Activated CD4-positive, alpha-beta T cell treated with anti-CD3 and anti-CD28 coated beads for 1 hour (primary cell): ENCODE measurements at places on chromosomes 11 and 22.

DNA sequence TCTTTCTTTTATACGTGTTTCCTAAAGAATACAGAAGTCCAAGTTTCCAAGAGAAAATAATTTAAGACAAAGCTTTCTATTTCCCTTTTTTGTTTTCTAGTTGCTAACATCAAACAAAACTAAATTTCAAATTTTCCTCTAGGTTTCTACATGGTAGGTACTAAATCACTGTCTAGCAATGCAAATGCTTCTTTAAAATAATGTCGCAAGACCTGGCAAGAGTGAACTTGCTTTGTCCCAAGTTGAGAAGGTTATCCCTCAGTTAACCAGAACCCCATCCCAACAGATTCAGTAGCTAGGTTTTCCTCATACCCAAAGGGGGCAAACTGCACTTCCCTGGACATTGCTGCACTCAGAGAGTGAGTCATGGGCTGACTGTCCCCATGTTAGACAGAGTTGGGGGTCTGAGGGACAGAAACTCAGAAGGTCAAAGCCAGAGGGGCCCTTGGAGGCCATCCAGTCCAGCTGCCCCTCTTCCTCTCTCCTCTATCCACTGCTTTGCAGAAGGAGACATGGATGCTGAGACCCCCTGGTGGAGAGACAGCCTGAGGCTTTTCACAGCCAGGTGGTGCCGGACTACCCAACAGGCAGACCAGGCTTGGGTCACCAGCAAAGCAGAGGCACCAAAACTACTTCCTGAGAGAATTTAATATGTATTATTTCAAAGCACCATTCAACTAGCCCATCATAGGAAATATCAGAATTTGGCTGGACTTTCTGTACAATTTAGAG lies 23.1 kb downstream of the OR2AT4 start:
- DNase-seq, result no peak

DNA sequence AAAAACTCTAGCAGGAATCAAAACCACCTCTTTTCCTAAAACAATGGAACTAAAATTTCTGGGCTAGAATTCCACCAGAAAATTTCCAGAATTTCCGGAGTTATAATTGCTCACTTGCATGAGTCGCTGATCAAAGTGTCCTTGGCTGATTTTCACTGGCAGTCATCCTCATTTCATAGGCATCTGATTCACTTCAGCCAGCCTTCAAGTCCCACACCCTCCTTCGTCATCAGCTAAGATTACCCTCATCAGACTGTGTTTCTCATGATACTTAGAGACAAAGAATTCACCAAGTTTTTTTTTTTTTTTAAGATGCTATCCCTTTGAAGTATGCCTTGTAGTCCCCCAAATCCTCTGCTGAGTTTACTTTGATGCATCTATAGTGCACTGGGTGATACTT lies 71.5 kb upstream of the RAB38 start:
- no peak for DNase-seq

- no peak for DNase-seq
Measured at GRCh38 chr11:86596861-86597586, 75.4 kb downstream of the ME3 start.

GRCh38 chr22:18997925-18998315 lies 61.8 kb upstream of the PRODH start:
- no peak for DNase-seq

- no peak for DNase-seq
Measured at GRCh38 chr11:57971272-57972012, 52.2 kb upstream of the OR9Q1 start.

GRCh38 chr11:36455658-36456111 lies 54.4 kb downstream of the TRAF6 start:
- no peak for DNase-seq

DNA sequence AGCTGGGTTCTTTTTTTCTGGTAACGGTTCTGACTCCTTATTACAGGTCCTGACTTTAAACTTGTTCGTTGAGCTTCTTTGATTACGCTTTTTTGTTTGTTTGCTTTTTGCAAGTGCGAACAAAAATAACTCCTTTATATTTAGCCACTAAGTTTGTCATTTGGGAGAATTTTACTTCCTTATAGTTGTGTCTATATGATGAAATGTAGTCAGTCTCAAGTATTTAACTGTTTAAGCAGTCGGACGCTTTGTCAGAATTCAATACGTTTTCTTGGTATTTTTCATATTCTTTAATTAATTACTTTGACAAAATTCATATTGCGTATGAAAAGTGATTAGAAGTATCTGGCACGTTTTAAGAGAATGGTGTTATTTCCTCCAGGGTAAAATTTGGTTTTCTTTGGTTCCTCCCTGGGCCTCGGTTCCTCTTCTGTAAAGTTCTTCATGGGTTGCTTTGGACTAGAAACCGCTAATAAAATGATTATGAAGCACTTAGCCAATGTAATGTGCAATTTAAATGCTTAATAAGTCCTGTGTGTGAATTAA lies 1.3 kb downstream of the CBL start:
- DNase-seq, result no peak

GRCh38 chr22:50595189-50595588 lies 5.4 kb upstream of the MAPK8IP2 start:
- no peak for DNase-seq

- no peak for DNase-seq
Measured at GRCh38 chr11:76462317-76462716, 17.5 kb downstream of the EMSY start.

DNA sequence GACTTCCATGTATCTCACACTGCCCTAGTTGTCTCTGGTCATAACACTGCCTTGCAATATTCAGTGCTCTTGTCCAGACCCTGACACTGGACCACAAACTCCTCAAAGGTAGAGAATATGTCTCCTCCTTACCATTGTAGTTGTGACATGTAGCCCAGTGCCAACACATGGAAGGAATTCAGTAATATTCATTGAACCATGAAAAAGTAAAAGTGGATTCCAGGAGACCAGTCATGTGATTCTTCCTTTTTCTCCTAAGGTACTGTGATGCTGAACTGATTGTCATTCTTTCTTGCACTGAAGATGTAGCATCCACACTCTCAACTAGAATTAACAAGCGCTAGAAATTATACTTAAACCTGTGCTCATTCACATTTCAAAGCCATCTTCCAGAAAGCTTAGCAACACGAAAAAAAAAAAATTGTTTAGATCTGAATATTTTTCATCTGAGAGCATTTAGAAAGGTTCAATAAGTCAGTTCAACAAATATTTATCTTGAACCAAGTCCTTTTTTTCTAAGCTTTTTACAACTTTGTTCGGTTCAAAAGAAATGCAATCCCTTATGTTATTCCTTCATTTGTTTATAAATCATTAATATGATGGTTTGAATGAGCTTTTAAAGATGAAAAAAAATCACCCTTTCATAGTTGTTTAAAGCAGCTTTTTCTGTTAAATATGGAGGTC lies 224.7 kb upstream of the BLID start:
- DNase-seq, result no peak

GRCh38 chr22:36029406-36029755 lies 757 bp upstream of the RBFOX2 start:
- DNase-seq, result no peak

DNA sequence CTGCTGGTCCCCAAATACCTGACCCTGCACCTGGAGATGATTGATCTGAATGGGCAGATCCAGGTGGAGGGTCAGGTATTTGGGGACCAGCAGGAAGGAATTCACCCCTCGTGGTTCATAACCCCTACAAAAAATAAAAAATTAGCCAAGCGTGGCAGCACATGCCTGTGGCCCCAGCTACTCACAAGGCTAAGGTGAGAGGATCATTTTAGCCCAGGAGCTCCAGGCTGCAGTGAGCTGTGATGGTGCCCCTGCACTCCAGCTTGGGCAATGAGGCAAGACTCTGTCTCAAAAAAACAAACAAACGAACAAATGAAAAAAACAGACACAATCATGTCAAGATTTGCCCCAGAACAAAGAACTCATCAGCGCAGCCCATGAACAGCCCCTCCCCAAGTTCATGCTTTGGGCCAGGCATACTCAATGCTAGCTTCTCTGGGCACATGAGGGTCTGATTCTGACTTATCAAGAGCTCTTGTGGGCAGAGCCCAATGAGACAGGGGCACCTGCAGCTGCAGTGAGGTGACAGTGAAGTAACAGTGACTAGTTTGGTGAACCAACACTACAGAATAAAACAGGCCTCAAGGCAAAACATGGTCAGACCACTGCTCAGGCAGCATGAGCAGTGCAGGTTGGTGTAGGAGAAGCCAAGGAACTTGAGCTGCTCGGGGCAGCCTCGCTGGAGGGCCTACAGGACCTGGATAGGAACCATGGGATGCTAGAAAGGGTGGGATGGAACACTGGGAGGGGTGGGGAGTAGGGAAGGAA lies 10.2 kb upstream of the FCHSD2 start:
- no peak for DNase-seq

DNA sequence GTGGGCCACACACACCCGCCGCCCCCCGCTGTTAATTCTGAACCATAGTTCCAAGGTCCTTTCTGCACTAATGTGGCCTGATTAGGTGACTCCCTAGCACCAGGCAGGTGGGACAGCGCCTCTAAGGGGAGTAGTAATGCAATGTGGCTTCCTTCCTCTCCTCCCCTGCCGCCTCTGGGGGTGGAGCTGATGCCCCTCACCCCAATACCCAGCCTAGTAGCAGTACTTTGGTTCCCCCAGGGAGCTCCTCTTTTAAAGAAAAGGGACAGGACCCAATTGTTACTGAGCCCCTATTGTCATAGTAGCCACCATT lies 14.4 kb downstream of the RTN4RL2 start:
- no peak for DNase-seq

DNA sequence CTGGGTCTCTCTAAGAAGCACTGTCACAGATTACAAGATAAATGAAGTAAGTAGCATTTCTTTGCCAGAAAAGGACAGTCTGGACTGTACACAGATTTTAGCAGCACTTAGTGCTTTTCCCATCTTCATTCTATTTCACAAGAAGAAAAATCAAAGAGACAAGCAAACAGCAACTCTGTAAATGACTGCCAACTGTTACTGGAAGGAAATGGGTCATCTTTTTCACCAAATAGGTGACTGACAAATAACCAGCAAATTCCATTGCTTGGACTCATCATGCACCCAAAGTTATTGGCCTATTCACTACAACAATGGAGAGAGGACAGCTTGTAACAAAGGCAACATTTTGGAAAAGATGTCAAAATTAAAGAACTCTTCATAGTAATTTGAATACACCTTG lies 28.9 kb upstream of the CARD18 start:
- DNase-seq, result no peak

DNA sequence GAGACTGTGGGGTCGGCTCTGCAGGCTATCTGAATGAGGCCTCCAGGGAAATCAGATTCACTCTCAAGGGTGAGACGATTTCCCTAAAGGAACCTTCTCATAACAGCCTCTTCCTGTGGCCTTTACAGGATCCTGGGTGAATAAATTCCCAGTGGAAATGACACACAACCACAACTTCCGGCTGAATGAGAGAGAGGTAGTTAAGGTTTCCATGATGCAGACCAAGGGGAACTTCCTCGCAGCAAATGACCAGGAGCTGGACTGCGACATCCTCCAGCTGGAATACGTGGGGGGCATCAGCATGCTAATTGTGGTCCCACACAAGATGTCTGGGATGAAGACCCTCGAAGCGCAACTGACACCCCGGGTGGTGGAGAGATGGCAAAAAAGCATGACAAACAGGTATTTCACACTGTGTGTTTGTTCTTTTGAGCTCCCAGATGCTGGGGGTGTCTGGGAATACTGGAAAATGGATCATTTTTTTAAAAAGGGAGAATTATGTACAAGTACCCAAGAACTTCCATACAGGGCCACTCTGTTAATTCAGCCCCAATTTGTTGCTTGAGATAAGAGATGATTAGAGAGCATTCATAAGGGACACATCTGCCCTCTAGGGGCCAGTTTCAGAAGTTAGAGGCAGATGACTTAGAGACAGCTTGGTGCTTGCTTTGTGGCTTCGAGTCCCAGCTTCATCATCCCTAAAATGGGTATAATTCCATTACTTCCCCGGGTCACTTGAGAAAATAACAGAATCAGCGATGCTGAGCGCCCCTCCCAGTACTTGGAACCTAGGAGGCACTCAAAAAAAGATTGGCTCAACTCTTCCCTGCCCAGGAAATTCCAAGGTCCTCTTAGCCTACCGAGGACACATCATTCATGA lies 10.2 kb downstream of the SERPIND1 start:
- peak; percentile 12 for DNase-seq

DNA sequence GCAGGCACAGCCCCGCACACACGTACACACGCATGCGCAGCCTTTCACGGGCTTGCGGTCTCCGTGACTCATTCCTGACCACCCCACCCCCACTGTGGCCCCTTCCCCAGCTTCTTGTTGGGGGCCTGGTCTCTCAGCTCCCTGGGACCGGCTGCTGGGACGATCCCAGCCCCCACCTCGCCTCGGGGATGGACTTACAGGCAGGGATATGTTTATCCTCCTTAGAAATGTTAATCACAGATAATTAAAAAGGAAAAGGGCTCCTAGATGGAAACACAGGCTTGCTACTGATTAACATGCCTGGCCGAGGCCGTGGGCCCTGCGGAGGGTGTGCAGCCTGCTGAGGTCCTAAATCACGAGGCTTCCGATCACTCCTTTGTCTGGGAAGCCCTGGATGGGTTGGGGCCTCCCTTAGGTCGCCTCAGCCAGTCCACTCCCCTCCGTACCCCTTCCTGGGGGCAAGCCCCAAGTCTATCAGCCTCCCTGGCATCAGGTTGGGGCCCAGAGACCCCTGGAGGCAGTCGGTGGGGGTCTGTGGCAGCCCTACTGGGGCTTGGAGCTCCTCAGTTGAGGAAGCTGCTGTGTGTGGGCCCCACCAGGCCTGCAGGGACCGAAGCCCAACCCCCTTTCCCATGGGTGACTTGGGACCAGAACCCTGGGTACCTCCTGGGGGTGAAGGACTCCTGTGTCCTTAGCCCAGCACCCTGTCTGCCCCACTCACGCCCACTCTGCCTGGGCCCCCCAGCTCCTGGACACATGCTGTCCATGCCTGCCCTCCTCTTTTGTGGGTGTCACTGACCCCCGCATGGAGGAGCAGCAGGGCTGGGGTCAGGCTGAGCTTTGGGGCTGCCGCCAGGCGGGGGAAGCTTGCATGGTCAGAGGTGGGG lies 20.6 kb downstream of the TSPAN4 start:
- no peak for DNase-seq

DNA sequence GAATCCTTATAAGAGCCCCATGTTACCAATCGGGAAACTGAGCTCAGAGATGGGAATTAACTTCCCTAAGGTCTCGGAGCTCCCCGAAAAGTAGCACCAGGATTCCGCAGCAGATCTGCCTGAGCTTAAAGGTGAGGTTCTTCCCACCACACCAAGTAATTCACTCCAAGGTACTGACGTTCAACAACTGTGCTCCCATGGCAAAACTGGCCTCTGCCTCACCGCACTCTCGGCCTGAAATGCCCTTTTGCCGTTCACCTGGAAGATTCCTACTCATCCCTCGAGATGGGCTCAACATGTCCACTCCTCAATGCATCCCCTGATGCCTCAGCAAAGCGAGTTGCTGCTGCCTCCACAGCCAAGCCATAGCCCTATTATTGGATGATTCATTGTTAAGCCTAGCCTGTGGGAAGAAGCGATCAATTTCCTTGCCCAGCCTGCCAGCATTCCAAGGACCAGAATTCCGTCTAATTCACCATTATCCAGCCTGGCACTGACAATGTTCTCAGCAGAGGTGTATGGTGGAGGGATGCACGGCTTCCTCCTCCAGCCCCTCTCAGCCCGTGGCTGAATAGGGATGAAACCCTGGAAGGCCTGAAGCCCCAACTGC lies 4.2 kb downstream of the PLAAT3 start:
- no peak for DNase-seq
